ENCODE measurements at places on chromosomes 2 and 18.

DNA sequence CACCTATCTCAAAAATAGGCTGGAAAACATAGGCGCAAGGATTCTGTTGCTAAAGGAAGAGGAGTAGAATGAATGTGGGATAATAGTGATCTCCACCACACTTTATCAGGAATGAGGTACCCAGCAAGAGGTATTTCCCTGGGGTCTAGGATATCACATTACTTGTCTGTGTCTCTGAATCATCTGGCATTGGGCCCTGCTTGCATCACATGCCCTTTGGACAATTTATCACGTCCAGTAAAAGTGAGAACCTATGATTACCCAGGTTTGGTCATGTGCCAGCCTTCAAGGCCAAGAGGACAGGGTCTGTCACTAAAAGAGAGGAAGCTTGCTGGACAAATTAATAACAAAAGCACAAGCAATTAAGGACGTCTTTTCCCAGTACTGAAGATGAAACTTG lies 11.4 kb upstream of the TRAPPC8 start:
- no peak for DNase-seq

GRCh38 chr18:36424741-36425142 lies 127.2 kb downstream of the FHOD3 start:
- DNase-seq: no peak

DNA sequence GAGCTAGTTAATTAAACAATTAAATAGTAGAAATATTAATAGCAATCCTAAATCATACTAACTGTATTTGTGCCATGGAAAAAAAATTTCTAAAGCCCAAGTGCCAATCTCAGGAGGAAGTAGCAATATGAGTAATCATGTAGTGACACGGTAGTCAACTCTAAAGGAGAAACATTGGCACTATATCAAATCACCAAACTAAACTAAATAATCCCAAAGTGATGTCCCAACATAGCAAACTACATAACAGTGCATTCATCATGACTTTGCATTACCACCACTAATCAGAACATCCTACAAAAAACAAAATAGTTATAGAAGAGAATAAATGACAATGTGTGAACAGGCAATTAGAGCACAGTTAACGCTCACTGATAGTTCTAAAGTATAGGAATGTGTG lies 195.1 kb downstream of the EXOC6B start:
- DNase-seq: no peak

DNA sequence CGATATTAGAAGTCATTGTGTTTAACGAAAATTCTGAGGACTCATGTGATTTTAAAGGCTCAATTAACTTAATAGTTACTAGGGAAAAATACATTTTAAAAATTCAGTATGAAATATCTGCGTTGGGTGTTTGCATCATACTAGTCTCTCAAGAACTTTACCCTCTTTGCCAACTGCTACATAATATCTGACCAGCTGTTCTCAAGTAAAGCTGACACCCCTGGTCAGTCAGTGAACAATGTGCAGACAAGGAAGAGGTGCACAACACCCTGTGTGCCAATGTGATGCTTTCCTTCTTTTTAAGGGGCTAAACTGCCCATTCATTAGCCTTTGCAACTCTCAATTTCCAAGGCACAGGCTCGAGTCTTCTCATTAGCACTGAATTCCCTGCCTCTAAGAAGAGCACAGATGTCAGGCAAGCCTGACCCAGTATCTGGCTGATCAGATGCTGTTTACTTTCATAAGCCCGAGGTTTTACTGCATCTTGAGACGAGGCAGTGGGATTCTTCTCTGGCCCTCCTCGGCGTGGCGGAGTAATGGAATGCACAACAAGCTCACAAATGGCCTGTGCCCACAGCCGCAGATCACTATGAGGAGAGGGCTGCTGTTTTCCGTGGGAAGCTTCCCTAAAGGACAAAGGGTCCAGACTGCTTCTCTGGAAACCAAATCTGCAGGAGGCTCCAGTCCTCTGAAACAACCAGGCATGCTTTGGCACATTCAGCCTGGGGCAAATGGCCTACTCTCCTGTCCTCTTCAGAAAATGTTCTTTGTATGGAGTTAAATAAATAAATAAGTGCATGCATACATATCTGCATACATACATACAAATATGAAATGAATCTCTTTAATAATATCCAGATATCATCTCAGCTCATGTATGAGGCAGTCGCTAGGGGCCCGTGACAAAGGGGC lies 240.3 kb downstream of the ZNF521 start:
- DNase-seq: no peak

DNA sequence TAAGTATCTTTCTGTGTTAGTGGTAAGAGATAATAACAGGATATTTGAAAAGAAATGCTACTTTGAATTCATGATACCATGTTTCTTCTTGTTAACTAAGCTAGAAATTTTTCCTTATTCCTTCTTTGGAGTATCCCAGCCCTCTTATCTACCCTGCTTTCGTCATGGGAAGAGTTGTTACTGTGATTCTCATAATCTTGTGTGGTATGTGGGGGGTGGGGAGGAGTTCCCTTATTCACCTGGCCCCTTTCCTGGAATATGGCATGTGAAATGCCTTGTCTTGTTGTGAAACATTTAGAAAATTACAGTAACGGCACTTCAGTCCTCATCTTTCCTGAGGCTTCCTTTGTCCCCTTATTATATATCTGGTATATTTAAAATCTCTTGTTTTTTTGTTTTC lies 129.9 kb downstream of the NCOA1 start:
- no peak for DNase-seq

GRCh38 chr2:199923924-199924323 lies 12.8 kb downstream of the C2orf69 start:
- no peak for DNase-seq

GRCh38 chr2:151765760-151766410 lies 31.6 kb upstream of the NEB start:
- DNase-seq: no peak

- peak; percentile 72 for DNase-seq
Measured at GRCh38 chr2:26805241-26805676, 19.4 kb downstream of the CENPA start.

DNA sequence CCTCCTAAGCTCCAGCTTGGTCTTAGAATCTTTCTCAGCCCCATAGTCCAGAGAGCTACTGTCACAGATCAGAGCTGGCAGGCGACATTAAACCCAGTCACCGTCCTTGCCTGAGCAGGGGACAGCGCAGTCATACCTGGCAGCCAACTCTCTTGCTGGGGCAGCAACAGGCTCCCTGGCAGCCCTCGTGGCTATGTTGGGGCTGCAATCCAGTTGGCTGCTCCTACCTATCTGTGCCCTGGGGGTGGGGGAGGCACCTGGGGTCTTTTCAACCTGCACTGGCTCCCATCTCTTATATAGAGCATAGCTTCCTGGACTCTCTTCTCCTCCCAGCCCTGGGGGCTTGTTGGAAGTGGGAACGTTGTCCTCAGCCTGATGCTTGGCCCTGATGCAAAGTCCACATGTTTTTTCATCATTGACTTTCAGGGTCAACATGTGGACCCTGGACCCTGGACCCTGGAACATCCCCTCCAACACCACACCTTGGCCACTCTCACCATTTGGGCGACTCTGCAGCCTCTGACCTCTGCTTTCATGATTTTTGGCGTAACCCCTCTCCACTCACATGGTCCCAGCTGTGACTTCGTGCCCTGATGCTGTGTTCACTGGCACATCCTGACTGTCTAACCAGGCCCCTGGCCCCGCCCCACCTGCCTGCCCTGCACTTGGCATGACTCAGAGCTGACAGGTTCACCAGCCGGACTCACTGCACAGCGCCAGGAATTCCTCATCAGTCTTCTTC lies 45.6 kb downstream of the ATOH8 start:
- no peak for DNase-seq

DNA sequence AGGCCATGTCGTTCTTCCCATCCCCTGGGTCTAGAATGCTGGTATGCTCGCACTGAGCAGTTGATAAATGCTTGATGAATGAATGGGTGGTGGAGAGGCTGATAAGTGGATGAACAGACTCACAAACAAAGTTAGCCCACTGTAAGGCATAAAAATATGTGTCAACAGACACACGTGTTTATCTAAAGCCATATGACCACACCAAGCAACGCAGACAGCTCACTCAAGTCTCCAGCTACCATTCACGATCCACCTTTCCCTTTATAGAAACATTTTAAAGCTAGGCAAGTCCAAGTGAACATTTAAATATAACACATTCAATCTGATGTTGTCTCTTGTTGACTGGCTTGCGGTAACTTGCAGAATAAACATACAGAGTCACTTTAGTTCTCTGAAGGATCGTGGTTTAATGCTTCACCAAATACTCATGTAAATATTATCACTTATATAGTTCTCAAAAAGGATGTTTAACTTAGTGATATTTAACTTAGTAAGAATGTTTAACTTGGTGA lies 105.5 kb downstream of the NOL10 start:
- DNase-seq: no peak

DNA sequence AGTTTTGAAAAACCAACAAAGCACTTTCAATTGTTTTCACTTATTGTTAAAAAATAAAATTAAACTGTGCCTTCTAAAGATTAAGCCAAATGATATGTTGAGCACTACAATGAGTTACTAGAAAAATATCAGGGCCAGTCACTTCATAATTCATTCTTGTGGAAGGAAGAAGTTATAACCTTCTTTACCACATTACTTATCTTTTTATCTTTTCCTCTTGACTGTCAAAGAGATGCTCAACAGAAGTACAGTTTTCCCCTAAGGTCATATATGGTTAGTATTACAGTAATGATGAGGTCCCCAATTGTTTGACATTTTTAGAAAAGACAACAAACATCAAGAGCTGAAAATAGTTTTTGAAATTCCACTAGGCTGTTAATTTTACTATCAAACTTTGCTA lies 9.4 kb downstream of the PELI1 start:
- no peak for DNase-seq

DNA sequence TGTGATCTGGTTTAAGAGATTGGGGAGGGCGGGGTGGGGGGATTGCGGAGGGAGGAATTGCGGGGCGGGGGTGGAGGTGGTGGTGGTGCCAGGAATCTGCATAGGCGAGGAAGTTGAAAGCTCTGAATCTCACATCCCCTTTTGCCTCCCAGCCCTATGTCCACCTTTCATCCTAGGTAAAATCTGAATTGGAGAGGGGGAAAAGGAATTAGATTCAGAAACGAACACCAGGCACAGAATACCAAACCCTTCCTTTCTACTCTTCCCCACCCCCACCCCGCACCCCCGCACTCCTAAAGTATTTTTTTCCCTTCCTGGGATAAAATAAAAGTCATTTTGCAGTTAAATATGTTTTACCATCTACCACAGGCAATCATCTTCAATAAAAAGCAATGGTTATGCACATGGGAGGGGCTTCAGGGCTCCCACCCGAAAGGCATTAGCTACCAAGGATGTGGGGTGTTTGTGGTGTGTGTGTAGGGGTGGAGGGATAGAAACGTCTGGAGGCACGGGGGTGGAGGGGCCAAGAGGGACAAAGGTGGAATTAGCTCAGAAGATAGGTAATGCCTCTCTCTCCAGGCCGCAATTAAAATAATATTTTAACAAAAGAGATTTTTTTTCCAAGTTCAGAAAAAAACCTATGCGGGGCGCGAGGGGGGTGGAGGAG lies 1.8 kb downstream of the IGFBP5 start:
- DNase-seq: no peak

DNA sequence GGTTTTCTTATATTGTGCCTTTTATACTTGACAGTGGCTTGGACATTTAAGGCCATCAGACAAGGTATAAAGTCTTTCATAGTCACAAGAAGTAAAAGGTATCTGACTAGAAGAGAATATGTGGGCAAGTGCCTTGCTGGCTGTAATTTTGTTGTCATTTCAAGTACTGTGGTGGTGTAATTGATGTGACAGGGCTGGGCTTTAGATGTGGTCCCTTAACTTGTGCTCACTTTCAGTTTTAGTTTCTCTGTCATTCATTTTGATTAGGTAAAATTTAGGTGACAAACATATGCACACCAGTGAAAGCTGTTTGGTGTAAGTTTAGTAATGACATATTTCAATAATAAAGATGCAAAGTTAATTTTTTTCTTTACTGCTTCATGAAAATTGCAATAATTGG lies 31.2 kb upstream of the TBR1 start:
- no peak for DNase-seq

- no peak for DNase-seq
Measured at GRCh38 chr2:164782323-164782722, 59.3 kb downstream of the COBLL1 start.

GRCh38 chr18:63570721-63571120 lies 16.4 kb upstream of the SERPINB13 start:
- no peak for DNase-seq

DNA sequence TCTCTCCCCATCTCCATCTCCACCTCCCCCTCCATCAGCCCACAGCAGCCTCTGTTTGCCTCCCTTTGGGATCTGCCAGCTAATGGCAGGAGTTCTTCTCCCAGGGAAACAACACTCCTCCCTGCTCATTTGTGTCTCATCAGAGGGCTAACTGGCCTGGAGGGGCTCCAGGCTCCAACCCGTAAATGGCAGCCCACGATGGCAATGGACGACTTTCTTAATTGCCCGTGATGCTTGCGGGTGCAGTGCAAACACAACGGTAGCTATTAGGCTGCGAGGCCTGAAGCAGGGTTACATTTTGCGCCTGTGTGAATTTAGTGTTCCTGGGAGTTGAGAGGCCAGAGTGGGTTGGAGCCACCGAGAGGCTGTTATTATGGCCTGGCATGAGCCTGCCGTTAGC lies 285.1 kb downstream of the TNS1 start:
- no peak for DNase-seq

GRCh38 chr18:75005626-75006025 lies 203.3 kb downstream of the PTGR3 start:
- DNase-seq: no peak

DNA sequence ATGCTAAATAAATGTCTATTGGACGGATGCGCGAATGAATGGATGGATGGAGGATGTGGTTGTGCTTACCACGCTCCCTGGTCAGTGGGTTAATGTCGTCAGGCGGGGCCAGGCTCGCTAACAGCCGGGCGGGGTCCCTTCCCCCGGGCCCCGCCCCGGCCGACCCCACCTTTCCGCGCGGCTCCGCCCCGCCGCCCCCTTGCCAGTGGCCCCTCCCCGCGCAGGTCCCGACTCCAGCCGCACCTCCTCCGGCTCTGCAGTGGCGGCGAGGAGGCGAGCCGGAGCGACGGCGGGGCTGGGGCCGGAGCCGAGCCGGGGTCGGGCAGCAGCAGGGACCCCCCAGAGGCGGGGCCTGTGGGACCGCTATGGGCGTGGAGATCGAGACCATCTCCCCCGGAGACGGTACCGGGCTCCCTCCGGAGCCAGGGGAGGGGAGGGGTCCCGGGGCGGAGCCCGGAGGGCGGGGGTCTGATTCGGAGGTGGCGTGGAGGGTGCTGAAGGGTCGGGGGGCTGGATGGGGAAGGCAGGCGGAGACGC lies at the start of gene FKBP1B:
TSS of gene FKBP1B (plus strand) at position 257 of the 537 bp plus-strand sequence. CDS start at position 366, 109 bp downstream.
- DNase-seq: peak; percentile 4

GRCh38 chr2:128233790-128234395 lies 84.8 kb downstream of the HS6ST1 start:
- DNase-seq: no peak

GRCh38 chr2:10646153-10646552 lies 43.6 kb downstream of the NOL10 start:
- DNase-seq: no peak

GRCh38 chr2:85579266-85579935 lies 2.0 kb downstream of the VAMP8 start:
- DNase-seq: no peak

GRCh38 chr2:141306368-141306767 lies 824.4 kb downstream of the LRP1B start:
- no peak for DNase-seq
